ENCODE measurements at places on chromosomes 16 and 17.

- DNase-seq, result no peak
Measured at GRCh38 chr17:77385750-77386501, 245.2 kb downstream of the SEC14L1 start.

- DNase-seq, result no peak
Measured at GRCh38 chr17:41633556-41634199, 9.3 kb upstream of the KRT17 start.

GRCh38 chr17:32755045-32755805 lies 121.7 kb downstream of the MYO1D start:
- no peak for DNase-seq

DNA sequence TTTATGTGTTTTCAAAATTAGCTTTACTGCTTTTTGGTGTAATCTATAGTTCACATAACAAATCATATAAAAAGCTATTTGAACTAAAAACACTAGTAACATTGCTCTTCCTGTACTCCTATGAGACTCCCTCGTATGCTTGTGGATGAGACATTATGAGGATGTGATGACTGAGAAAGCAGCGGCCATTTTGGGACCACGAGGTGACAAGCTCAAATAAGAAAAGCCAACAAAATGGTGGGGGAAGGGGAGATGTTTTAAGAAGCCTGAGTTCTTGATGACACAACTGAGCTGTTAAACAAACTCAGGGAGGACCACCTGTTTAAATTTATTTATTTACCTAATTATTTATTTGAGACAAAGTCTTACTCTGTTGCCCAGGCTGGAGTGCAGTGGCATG lies 4.5 kb downstream of the CCL18 start:
- DNase-seq, result no peak

- no peak for DNase-seq
Measured at GRCh38 chr16:11768849-11769248, 26.2 kb upstream of the TXNDC11 start.

- DNase-seq, result no peak
Measured at GRCh38 chr16:86758932-86759331, 180.6 kb downstream of the FOXL1 start.

DNA sequence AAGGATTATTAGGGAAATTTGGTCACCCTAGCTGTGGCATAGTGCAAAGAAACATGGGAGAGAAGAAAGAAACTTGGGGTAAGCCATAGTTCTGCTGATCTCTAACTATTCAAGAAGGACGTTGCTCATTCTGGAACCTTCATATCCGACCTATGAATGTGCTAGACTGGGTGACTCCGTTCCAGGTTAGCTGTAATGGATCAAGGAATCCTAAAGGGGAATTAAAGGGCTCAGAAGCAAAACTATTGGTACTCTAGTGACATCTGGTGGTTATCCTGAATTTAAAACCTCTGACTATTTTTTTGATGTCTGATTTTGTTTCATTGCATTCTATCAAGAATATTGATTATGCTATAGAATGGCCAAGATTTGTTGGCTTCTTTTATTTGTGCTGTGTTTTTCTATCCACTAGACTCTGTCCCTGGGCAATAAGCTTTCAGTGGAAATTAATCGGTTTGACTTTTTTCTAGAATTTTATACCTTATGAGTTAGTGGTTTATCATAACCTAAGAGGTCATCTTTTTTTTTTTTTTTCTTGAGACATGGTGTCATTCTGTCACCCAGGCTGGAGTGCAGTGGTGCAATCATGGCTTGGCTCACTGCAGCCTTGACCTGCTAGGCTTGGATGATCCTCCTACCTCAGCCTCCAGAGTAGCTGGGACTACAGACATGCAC lies 19.5 kb downstream of the PCTP start:
- DNase-seq, result no peak

DNA sequence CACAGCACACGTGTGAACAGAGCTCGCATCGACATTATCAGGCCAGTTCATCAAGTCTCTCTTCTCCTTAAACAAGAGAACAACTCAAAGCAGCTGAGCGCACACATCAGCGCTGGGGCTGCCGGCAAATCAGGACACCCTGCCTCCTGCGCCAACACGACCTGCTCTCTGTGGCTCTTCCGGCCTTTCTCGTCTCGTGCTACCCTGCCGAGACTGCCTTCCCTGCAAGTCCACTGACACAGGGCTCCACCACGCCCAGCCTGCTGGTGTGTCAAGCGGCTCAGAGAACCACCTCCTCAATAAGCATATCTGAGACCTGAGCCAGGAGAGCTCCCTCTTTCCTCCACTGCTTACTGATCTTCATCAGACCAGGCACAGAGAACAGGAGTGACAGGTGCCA lies 96.9 kb downstream of the ZNF778 start:
- peak; percentile 48 for DNase-seq

DNA sequence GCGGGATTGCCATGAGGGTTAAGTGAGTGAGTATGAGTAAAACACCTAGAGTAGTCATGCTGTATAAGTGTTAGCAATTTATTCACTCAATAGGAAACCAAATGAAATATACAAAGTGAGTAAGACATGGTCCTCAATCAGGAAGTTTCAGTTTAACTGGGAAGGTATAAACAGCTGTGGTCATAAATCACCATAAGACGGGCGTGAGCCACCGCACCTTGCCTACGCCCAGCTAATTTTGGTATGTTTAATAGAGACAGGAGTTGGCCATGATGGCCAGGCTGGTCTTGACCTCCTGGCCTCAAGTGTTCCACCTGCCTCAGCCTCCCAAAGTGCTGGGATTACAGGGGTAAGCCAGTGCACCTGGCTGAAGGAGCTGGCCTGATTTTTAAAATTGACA lies 27.0 kb downstream of the RNF135 start:
- no peak for DNase-seq

- DNase-seq, result no peak
Measured at GRCh38 chr17:146983-147761, 9.8 kb downstream of the SCGB1C2 start.

DNA sequence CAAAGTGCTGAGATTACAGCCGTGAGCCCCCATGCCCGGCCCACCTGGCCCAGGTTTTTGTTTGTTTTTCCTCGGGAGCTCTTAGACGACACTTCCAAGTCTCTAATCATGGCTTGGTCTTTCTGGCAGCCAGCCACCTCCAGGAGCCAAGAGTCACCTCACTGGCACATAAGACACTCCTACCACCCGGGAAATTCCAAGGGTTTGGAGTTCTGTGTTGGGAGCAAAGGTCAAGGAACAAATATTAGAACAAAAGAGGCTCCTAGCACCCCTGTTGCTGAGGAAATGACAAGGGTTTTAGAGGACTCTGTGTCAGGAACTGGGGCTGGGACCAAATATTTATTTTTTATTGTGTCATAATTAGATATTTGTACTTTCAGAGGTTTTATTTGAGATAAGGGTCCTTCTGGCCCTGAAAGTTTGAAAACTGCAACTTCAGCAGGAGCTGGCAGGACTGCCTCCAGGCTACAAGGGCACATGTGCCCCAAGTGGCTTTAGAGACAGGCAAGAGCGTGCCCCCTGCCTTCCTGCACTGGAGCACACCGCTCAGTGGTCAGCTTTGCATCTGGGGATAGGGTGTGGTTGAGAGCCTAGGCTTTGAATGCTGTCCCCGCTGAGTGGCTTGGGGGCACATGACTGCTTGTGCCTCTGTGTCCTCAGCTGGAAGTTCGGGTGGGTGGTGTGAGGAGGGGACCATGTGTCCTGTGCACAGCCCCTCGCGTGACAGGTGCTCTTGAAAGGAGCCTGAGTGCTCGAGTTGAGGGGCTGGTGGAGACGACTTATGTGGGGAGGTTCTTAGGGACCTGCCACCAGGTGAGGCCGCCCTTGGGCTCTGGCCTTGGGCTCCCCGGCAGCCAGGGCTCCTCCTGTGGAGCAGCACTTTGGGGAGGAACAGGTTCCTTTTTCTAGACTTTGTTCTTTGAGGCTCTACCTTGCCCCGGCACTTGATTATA lies 29.7 kb downstream of the MGRN1 start:
- DNase-seq, result no peak

DNA sequence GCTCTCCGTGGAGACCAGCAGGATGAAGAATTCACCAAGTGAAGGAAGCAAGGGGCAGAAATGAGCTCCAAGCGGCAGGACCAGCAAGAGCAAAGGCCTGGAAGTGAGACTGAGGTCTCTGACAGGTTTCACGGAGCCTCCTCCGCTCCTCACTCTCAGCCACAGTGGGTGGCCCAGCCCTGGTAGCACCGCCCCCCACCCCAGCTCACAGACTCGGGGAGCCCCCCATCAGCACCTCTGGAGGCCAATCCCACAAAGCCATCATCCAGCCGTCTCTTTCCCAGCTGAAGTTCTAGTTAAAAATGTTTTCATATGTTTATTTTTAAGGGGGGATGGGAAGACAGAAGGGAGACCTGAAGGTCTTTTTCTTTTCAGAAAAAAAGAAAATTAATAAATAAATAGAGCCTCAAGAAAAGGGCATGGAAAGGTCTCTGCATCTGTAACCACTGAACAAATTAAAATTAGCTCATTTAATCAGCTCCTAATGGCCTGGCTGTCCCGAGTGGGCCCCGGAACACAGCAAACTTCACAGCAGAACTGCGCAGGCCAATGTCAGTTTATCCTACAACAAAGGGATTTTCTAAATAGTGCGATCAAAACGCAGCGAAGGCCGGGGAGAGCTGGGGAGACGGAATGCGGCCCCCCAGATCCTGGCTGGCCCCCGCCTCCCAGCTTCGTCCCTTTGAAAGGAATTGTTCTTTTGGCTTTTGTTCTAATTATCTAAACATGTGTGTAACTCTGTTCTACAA lies 190.3 kb downstream of the ZNF423 start:
- DNase-seq, result no peak

DNA sequence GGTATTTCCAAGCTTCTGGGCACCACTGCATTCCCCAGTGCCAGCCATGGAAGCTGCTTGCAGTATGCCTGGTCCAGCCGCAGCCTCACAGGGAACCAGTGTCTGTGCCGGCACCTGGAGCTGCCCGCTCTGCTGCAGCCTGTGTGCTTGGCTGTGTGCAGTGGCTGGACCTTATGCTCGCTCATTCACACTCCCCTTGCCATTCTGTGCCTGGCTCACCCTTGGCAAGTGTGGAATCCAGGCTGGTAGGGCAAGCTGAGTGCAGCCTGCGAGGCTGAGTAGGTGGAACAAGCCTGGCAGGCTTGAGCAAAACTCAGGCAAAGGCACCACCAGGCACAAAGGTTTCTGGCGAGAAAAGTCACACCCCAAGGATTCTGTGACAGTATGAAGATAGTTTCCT lies 144.0 kb downstream of the MYO1D start:
- DNase-seq, result no peak

DNA sequence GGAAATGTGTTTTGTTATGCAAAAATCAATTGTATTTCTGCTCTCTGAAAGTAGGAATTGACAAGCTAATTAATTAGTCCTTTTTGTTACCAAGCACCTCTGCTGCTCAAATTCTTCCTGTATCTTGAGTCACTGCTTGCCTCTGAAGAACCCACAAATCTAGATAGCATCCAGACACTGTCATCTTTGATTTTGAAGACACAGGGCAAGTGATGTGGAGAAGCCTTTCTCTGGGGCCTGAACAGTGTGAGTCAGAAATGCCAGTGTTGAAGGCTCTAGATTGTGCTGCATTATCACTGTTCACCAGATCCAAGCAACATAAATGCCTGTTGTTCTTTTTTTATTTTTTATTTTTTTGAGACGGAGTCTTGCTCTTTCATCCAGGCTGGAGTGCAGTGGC lies 10.9 kb upstream of the ST6GALNAC1 start:
- DNase-seq, result no peak

DNA sequence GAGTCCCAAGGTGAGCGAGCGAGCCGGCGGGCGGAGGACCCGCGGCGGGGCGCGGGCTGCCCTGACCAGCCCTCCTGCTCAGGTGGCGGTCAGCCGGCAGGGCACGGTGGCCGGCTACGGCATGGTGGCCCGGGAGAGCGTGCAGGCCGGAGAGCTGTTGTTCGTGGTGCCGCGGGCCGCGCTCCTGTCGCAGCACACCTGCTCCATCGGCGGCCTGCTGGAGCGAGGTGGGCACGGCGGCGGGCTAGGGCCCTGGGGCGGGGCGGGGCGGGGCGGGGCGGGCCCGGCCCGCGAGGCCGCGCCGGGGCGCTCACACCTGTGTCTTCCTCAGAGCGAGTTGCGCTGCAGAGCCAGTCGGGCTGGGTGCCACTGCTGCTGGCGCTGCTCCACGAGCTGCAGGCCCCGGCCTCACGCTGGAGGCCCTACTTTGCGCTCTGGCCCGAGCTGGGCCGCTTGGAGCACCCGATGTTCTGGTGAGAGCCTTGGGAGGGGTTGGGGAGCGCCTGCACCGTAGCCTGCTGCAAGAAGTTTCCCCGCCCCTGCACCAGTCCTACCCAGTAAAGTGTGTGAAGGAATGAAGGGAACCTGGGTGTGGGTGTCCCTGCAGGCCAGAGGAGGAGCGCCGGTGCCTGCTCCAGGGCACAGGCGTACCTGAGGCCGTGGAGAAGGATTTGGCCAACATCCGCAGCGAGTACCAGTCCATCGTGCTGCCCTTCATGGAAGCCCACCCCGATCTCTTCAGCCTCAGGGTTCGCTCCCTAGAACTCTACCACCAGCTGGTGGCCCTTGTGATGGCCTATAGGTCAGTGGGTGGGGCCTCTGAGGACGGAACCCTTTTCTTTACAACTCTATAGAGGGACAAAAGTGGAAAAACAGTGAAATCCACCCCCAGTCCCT lies 802 bp downstream of the SETD6 start:
- DNase-seq, result no peak
